Epithelial cell of proximal tubule (primary cell): ENCODE measurements at places on chromosomes 3 and 15. TPM values are rescaled to one million over a fixed set of nuclear protein-coding genes. Genes with fewer than 3 reads are reported as not detected.

MED12L gene
- total RNA-seq: 0.12 and 0.80 TPM in 2 replicates

SPATA12 gene
- total RNA-seq: 0.06 and 0.43 TPM in 2 replicates

FBXO45 gene
- total RNA-seq: 7.8 and 9.9 TPM in 2 replicates

PLA2G4B gene
- total RNA-seq: 0.65 and 1.2 TPM in 2 replicates

ACAN gene
- total RNA-seq: not detected in 2 replicates

CGNL1 gene
- 2.5 and 3.2 TPM in 2 replicates for total RNA-seq

CDCP1 gene
- 50.9 and 53.5 TPM in 2 replicates for total RNA-seq

TMEM40 gene
- total RNA-seq: 3.0 and 11.8 TPM in 2 replicates

HPS3 gene
- 30.7 and 32.7 TPM in 2 replicates for total RNA-seq

GOLGA6L6 gene
- not detected in 2 replicates for total RNA-seq

CD86 gene
- total RNA-seq: not detected in 2 replicates
